ENCODE measurements at places on chromosomes 12 and 14.

DNA sequence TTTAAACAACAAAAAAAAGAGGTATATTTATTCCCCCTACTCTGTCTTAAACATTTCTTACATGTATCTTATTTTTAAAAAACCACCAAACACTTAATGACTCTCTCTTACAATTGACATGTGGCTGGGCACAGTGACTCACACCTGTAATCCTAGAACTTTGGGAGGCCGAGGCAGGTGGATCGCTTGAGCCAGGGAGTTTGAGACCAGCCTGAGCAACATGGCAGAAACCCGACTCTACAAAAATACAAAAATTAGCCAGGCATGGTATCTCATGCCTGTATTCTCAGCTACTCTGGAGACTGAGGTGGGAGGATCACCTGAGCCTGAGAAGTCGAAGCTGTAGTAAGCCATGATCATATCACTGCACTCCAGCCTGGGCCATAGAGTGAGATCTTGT, 16.0 kb downstream of the SLC41A2 start:
- no peak for DNase-seq

GRCh38 chr12:117111386-117111785, 12.2 kb upstream of the TESC start:
- no peak for DNase-seq

GRCh38 chr14:29821661-29822429, 105.8 kb downstream of the PRKD1 start:
- DNase-seq: no peak

DNA sequence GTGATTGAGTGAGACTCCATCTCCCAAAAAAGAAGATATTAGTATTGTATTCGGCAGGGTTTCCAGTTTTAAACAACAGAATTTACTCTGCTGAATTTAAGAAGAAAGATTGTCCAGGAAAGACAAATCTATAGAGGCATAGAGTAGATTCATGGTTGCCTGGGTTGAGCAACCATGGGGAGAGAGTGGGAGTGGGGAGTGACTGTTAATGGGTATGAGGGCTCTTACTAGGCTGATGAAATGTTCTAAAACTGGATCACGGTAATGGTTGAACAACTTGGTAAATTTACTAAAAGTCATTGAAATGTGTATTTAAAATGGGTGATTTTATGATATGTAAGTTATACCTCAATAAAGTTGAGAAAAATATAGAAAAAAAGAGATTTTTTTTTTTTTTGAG, 13.9 kb upstream of the C12orf76 start:
- DNase-seq: no peak

DNA sequence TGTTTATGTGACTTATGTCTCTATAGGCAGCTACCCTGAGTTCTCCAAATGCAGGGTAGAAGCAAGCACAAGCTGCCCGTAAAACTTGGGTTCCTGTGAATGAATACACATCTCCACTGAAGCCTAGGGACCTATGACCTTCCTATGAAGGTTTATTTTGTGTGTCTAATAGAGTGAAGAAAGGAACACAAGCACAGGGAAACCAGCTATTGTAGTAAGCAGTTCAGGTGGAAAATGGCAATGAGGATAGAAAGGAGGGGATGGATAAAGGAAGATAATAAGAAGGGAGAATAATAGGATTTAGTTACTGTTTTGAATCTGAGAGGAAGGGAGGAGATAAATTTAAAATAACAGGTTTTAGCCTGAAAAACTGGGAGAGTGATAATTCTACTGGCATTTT, 2.4 kb downstream of the PFKM start:
- no peak for DNase-seq

GRCh38 chr14:97250931-97251330, 453.7 kb downstream of the VRK1 start:
- no peak for DNase-seq

DNA sequence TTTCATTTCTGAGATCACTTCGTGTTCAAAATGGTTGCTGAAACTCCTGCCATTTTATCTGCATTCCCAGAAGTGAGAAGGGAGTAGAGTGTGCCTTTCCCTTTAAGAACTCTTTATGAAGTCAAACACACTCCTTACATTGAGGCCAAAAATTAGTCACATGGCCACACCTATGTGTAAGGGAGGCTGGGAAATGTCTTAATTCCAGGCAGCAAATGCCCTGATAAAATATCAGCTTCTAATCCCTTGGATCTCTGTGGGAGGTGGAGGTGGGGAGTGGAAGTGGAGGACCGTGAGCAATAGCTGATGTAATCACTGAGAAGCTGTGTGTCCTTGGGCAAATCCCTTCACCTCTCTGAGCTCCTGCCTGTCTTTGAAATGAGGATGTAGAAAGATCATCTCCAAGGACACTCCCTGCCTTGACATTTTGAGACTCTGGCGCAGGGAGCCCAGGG, 22.7 kb upstream of the ANKRD9 start:
- no peak for DNase-seq

- DNase-seq: no peak
These were observed 118.6 kb upstream of the SSTR1 start for GRCh38 chr14:38089123-38089522.

DNA sequence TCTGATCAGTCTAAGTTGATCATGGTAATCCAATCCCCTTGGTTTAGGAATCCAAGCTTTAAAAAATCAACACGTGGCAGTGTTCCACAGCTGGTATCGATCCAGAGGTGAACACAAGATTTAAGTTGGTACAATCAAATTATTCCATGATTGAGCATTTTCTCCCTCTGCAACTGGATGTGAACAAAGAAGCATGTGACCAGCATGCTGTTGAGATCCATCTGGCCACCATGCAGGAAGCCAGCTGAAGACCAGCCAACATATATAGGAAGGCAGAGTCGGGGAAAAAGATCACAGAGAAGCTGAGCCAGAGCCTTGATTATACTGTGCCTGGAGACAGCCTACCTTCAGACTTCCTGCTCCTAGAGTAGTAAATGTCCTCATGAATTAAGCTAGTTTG, 158.3 kb downstream of the SEC23A start:
- DNase-seq: no peak

- DNase-seq: no peak
These were observed 10.7 kb upstream of the FRS2 start for GRCh38 chr12:69459477-69459876.

- DNase-seq: no peak
These were observed 96.7 kb downstream of the TRHDE start for GRCh38 chr12:72368719-72369422.

DNA sequence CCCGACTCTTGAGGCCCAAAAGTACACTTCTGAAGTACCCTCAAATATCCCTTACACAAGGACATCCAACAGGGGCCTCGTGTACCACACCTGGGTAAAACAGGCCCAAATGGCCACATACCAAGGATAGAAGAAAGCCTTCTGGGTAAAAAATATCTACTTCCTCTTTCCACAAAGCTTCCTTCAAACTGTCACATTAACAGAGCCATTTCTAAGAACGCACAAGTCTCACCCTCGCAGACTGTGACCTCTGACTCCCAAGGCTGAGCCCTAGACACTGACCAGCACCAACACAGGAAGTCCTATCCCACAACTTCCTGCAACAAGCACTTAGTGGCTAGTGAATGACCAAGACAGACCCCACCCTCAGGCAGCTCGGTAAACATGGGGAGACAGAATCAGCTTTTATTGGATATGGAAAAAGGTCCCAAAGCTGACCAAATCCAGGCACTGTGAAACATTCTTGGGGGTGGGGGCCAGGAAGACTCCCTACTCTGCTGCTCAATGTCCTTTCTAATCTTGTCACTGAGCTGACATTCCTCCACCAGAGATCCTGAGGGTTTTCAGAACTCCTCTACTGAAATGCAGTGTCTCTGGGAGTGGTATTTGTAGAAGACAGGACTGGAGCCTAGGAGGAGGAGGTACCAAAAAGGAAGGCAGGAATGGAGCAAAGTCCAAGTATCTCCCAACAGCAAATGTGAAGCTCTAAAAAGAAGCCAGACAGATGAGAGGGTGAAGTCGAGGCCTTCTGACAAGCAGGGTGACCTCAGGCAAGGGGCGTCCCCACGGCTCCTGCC, 15.9 kb downstream of the KCTD10 start:
- no peak for DNase-seq

- DNase-seq: no peak
These were observed 85.7 kb downstream of the KIF26A start for GRCh38 chr14:104224131-104224505.

DNA sequence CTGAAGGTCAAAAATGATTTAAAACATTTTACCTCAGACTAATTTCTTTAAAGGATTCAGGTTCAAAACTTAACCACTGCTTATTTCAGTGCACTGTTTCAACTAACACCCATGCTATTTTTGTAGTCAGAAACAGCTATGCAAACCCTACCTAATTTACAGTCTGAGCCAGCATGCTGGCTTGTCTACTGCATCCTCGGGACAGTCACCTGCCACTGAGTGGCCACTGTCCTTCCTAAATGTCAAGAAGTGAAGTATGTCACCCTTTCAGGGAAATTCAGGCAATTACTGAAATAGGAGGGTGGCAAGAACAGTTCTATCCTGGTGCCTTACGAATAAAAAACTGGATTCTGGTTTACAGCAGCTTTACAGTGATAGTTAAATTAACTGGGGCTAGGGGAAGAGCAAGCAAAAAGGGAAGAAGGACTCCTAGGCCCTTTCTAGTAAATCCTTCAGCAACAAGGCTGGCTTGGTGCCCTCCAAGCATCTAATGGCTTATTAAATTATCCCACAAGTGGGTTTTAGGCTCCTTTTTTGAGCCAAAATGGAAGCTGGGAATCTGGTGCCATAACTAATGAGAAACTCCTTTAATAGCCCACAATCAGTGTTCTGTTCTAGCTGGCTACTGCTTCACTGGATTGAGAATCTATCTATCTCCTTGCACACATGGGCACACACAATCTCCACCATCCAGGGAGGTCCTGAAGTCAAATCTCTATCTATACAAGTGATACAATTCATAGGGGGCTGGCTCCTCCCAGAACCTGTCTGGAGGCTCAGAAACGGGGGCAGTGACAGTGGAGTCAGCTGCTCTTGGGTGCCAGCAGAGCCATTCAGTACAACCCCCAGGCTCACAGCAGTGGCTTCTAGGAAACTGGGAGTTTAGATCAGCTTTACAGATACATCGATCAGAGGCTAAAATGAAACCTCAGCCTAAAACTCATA, 43.4 kb downstream of the SH2B3 start:
- no peak for DNase-seq

DNA sequence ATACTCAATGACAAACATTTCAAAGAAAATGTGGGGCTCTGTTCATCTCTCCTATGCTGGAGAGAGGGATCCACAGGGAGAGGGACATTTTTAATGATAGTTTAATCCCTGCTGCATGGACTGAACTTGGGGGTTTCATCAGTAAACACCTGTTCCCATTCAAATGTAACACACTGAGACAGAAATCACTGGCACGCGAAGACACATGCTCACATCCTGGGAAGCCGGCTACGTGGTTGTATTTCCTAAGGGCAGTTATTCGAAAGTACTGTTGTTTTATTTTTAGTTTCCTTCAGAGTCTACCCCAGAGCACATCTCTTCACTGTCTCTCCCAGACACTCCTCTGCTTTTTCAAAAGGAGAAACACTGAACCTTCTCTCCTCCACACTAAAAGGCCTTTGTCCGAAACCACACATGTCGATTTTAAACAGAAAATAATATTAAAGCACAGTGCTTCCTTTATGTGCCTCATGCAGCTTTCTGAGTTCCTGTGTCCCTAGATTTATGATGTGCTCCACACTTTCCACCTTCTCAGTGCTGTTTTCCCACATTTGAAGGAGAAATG, 52.8 kb downstream of the PTHLH start:
- DNase-seq: no peak

All from HS-27A (cell line).